ENCODE measurements at places on chromosomes 1 and 21. TPM values are rescaled to one million over a fixed set of nuclear protein-coding genes. Genes with fewer than 3 reads are reported as not detected.

Gene HSPB7
- total RNA-seq = 588 TPM

Gene LCA5L
- 1.7 TPM for total RNA-seq

GRCh38 chr1:180901076-180901990 is 11.4 kb upstream of the KIAA1614 start:
- no peak for DNase-seq

- no peak for DNase-seq
Measured at GRCh38 chr1:113040041-113040440, 33.0 kb upstream of the LRIG2 start.

DNA sequence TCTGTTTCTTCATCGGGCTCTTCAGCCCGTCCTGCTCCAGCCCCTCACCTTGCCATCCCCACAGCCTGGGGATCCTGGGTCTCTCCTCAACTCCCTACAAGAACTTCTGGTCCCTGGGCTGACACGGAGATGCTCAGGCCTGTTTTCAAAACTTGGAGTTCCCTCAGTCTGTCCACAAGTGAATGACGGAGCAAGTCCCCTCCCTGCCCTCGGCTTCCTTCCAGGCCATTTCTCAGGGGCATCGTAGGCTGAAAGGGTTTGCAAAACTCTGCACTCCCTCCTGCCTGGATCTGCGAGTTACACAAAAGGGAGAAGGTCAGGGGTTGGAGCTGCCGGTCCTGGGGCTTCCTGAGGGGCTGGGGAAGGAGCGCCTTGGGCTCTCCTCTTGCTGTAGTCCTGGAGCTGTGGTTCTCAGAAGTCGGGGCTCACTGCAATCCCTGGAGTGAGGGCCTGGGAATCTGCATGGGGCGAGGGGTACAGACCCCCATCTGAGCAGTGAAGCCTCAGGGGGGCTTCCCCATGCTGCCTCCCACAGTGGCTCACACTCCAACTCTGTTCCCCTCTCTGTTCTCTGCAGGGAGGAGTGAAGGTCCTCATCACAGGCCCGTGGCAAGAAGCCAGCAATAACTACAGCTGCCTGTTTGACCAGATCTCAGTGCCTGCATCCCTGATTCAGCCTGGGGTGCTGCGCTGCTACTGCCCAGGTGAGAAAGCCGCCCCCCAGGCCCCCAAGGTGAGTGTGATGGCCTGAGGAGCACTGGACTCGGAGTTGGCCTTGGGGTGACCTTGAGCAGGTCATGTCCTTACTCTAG is 100.6 kb upstream of the VAMP3 start:
- no peak for DNase-seq

Gene NTMT2
- not detected for total RNA-seq

- DNase-seq = no peak
Measured at GRCh38 chr1:87615491-87615890, 286.8 kb downstream of the LMO4 start.

DNA sequence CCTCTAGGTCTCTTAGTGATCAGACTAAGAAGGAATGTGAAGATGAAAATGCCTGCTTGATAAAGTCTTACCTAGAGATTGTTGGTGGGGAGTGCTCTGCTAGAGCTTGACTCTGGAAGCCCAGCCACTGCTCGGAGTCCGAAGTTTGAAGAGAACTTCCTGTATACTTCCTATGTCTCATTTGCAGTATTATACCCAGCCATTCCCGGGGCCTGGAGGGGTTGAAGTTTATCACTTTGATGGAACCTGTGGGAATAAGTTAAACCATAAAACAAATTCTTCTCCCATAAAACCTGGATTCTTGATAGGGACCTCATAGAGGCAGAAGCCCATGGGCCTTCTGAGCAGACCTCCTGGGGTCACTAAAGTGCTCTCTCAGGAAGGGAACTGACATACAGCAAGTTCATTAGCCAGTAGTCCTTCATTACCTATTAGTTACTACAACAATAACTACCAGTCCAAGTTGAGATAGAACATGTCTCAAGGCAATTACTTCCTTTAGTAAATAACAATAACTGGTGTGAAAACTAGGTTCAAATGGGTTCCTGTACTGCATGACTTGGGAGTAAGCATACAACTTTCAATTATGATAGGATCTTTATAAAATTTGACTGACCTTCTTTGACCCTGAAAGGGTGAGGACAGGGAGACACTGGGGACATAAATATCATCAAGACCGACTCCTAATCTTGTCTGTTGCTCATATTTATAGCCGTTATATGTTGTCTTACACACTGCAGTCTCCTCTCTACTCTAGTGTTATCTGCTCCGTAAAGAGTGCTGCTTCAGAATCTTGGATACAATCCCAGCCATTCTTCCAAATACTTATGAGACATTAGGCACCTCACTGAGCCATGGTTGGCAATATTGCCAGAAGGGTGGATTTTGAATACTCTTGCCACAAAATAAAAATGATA is at the start of gene OR6N1:
TSS of gene OR6N1 (minus strand) at position 246 of the 917 bp plus-strand sequence. CDS start 5,513 bp downstream, outside the sequence.
- DNase-seq = no peak

DNA sequence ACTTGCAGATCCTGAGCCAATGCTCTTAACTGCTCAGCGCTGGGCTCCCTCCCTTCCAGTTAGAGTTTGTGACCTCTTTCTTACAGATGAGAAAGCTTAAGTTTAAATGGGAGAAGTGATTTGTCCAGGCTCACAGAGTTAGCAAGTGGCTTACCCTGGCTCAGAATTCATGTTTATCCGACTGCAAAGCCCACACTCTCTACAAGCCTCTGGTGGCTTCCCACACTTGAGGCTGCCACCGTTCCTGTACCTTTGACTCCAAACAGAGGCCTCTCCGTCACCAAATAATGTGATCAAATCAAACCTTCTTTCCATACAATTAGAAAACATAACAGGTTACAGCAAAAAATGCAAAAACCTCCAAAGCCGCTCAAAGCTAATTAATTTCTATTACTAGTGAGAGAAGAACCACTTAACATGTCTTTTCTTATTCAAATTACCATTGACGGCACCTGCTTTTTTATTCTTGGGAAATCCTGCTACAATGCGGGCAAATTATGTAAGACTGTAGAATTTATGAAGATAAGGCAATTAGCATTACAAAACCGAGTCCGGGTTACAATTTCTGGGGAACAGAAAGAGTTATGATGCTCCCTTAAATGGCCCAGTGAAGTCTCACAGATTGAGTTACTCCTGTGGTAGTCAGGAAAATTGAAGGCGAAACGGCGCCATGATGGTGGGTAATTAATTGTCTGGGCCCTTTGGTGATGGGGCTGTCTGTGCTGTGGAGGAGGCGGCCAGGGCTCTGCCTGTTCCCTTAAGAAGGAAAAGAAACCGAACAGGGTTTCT is 324.3 kb upstream of the POU3F1 start:
- DNase-seq = no peak

Gene CLCA1
- total RNA-seq = not detected

Gene FRRS1
- total RNA-seq = 17.5 TPM

Gene AIRE
- not detected for total RNA-seq

GRCh38 chr1:172167796-172168596 is 252.5 kb upstream of the C1orf105 start:
- DNase-seq = no peak

Gene UBXN10
- total RNA-seq = 0.60 TPM

DNA sequence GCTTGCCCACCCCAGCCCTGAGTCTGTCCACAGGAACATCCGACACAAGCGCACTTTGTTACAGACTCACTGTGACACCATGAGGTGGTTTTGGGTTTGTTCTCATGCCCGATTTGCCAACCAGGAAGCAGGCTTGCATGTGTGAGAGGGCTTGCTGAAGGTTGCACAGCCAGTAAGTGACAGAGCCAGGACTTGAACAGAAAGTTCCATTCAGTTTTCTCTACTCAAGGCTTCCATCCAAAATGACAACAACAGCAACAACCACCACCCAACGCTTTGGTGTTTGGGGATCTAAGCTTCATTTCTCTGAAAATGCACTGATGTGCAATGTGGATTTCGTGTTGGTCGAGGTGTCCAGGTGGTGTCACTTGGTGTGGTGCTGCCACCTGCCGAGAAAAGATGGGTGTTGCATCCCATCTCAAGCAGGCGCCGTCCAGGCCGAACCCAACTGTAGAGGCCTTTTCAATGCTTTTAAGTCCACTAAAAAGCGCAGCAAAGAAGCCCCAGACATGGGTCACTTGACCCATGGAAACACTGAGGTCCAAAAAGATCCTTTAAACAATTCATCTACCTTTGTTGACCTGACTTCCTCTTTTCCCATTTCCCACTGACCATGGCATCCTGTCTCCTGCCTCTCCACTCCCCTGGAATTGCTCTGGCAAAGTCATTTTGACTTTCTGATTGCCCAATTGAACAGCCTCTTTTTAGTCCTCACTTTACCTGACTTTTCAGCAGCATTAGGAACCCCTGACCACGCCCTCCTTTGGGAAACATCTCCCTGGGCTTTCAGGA is 12.2 kb downstream of the CITED4 start:
- DNase-seq = peak; percentile 89

Gene MNDA
- total RNA-seq = 7.5 TPM

DNA sequence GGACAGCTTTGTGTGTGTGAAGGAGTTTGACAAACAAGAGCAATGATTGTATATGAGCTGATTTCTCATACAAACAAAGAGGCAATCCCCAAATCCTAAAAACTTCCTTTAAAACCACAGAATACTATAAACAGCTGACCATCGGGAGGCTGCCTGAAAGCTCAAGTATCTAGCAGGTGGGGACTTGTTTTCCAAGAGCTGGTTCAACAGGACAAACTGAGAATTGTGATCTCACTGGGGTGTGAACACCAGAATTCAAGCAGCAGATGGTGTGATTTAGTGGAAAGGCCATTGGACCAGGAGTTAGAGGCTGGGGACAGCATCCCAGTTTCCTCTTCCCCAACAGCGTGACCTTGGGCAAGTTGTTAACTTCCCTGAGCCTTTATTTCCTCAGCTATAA is 13.9 kb downstream of the LMX1A start:
- DNase-seq = no peak

GRCh38 chr1:29753771-29754572 is 517.6 kb downstream of the PTPRU start:
- DNase-seq = peak; percentile 48
